NCI-H1694 (cell line): ENCODE measurements at places on chromosomes 1 and 21.

DNA sequence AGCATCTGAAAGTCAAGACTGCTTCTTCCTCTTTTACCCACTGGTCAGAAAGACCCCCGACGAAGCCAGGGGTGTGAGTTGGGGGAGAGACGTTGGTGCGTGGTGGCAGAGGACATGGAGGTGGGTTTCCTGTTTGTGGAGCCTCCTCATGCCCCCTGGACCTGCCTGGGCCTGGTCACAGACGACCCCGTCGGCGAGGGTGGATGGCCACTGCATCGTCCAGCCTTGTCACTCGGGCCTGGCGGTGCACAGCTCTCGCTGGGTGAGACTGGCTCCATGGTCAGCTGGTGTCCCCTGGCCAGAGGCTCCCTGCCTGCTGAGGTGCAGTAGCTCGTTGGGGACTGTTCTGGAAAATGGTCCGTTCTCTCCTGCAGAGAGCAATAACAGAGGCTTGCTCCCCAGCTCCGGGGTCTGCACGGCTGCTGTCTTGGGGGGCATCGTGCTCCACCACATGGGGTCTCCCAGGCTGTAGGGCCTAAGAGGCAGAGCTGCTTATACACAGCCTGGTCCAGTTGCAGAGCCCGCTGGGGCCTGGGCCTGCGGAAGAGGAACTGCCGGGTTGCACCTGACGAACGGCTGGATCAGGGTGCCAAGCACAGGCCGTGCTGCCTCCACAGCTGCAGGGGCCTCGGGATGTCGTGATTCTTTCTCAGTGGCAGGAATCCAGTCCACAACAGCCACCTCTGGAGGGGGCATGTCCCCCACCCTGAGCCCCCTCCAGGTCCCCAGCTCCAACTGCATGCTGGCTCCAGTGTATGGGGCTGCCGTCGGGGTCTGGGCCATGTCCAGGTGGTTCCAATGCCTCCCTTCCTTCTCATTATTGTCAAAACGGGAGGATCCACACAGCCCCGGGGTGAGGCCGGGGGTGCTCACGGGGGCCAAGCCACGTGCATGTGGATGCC is 18.0 kb upstream of the ACTRT2 start:
- DNase-seq, result no peak

DNA sequence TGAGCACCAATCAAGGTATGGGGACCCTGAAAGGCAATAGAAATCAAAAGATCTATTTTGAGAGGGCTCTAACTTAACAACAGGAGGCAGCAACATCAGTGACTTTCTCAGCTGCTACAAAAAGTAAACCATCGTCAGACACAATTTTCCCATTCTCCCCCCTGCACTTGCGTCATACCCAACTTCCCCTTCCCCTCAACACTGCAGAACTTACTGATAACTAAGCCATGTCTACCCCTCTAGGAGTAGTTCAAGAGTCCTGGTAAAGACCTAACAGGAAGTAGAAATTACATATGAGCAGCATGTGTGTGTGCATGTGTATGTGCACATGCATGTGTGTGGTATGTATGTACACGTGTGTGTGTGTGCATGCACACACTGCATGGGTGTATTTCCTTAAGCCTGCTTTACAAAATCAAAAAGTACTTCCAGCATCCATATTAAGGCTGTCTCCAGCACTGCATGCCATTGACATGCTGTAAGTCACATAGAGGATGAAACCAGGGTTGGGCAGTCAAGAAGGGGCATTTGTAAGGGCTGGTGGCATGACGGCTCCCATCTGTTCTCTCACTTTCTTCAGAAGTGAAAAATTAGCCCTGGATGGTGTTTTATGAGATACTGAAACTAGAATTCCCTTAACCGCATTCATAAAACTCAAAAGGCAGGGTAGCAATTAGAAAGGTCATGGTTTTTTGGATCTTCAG is 460.1 kb upstream of the RUNX1 start:
- DNase-seq, result no peak

- no peak for DNase-seq
These were observed 2.5 kb upstream of the OLFML3 start for GRCh38 chr1:113976609-113977278.

- no peak for DNase-seq
These were observed 113.9 kb upstream of the BACE2 start for GRCh38 chr21:41054018-41054578.

- DNase-seq, result no peak
These were observed 28.2 kb upstream of the RGL1 start for GRCh38 chr1:183776731-183777130.

DNA sequence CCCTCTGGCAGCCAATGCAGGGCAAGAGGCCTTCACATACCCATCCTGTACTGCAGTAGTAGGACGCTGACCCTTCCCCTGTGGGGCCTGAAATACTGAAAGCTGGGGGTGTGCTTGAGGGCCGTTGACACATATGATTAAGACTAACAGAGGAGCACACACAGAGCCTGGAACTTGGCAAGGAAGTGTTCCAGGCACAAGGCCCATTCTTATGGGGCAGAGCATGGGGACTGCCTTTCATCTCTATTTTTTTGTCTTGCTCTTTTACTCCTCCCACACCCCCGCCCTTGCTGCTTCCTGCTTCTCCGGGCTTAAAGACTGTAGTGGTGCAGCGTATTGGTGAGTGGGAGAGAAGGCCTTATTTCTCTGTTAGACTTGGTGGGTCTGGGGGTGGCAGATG is 137.4 kb downstream of the BACH1 start:
- DNase-seq, result no peak

GRCh38 chr1:58818075-58818474 is 34.2 kb upstream of the JUN start:
- DNase-seq, result no peak

DNA sequence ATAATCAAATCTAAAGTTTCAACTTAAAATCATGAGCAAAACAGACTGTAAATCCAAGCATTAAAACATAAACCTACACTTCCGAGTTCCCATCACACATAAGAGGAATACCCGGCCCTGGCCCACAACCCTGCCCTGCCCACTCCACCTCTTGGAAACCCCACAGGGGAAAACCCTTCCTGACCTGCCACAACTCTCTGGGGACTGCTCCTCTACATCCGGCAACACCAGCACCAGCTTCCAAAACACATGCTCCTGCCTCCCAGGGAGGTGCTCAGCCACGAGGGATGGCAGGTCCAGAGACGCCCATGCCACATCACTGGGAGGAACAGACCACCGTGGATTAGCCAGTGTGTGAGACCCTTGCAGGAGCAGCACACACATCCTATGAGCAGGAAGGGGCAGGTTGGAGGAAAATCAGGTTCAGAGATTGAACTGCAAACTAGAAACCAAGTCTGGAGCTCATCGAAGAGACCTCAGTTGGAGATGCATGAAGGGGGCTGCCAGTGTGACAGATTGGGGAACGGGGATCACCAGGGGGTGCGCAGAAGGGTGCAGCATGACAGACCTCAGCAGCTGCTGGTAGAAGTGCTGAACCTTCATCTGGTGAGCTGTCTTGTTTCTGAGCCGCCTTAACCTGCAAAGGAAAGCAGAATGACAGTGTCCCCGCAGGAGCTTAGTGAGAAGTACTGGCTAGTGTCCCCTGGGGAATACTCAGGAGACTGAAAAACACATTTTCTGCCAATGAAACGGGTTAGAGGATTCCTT is 25.8 kb upstream of the LSS start:
- DNase-seq, result no peak

DNA sequence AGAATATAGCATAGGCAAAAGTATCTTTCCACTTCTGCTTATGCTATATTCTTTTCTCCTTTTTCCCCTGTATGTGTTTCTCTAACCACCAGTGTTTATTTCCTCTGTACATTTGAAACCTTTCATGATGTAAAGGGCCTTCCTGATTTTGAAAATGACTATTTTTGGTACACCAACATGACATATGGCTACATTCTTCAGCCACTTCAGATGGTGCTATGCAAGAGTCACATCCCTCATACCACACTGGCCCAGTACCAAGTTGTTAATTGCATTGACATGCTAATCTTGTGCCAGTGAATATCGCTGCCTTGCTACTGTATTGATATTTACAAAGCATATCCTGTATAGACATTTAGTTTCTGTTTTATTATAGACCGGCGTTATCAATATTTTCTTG is 408.7 kb downstream of the NCAM2 start:
- DNase-seq, result no peak

DNA sequence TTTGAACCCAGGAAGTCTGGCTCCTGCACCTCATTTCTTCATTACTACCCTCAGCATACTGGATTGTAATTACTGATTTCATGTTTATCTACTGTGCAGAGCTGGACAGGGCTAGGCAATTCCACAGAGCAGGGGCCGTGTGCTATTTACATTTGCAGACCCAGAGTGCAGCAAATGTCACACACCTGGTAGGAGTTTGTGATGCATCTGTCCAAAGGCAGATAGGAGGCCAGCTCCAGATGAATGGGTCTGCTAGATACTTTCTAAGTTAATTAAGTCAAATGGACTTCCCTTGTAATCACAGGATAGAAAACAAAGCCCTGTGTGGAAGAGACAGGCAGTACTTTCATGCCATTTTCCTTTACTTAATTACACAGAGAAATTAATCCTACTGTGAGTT is 46.2 kb downstream of the PGBD5 start:
- no peak for DNase-seq

- DNase-seq, result no peak
These were observed 15.3 kb upstream of the POU3F1 start for GRCh38 chr1:38061883-38062328.

DNA sequence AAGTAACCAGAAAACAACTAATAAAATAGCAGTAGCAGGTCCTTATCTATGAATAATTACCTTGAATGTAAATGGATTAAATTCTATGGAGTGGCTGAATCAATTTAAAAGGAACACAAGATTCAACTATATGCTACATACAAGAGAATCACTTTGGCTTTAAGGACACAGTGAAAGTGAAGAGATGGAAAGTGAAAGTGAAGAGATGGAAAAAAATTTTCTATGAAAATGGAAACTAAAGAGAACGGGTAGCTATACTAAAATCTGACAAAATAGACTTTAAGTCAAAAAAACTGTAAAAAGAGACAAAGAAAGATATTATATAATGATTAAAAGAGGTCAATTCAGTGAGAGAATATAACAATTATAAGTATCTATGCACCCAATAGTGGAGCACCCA is 54.7 kb downstream of the C1orf185 start:
- DNase-seq, result no peak

DNA sequence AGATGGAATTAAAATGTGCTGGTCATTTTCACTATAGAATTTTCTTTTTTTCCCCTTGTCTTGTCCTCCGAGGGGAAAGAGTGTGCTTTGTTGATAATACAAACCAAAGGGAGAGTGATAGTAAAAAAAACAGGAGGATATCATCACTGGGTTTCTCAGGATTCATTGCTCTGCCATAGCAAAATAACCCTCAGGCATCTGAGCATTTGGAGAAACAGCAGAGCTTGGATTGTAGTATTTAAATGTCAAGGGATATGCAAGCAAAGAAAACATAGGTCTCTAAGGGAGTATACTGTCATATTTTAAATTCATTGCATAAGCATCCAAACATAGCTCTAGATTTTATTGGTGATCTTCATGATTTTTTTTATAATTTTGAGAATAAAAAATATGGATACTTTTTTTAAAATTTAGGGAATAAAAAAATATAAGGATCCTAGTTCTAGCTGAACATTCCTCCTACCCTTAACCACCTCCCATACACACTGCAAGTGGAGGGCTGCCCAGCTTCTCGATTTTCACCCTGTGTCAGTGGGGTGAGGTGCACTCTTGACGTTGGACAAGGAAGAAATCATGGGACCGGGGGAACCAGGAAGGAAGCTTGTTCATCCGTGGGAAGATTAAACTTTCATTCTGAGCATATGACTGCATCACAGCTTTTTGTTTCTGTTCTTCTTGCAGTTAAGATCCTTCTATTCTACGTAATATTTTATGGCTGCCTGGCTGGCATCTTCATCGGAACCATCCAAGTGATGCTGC is 4.4 kb downstream of the ATP1B1 start:
- no peak for DNase-seq

DNA sequence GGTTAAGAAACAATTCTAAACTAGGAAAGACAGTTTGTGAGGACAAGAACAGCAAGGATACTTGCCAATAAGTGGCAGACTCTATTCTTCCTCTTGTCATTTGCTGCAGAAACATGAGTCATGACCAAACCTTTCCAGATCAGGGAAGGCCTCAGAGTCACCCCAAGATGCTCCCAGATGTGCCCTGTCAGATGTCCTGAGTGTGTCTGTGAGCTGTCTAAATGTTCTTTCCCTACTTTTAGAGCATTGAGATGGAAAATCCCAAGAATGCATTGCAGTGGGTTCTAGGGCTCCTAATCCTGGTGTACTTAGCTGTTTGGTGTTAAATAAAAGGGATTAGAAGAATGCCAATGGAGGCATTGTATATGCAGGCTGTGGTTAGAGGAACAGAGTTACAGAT is 57.5 kb upstream of the KIAA0040 start:
- no peak for DNase-seq

- no peak for DNase-seq
These were observed 61.1 kb upstream of the PDE9A start for GRCh38 chr21:42592156-42592820.
